OCI-M1 (cell line): ENCODE measurements at places on chromosomes 2 and 18.

DNA sequence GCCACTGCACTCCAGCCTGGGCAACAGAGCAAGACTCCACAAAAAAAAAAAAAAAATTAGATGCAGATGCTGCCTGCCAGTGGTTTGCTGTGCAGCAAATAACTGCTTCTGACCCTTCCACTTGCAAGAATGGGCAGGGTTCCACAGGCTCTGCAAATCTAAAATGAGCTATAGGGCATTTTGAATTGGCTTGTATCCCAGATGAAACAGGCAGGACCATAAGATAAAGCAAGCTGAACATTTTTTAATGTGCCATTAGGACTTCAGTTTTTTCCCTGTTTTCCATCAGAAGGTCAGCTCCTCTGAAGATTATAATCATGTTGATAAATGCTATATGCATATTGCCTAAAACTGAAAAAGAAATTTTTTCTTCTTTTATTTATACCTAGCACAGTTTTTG lies 15.7 kb upstream of the FZD7 start:
- DNase-seq, result no peak

DNA sequence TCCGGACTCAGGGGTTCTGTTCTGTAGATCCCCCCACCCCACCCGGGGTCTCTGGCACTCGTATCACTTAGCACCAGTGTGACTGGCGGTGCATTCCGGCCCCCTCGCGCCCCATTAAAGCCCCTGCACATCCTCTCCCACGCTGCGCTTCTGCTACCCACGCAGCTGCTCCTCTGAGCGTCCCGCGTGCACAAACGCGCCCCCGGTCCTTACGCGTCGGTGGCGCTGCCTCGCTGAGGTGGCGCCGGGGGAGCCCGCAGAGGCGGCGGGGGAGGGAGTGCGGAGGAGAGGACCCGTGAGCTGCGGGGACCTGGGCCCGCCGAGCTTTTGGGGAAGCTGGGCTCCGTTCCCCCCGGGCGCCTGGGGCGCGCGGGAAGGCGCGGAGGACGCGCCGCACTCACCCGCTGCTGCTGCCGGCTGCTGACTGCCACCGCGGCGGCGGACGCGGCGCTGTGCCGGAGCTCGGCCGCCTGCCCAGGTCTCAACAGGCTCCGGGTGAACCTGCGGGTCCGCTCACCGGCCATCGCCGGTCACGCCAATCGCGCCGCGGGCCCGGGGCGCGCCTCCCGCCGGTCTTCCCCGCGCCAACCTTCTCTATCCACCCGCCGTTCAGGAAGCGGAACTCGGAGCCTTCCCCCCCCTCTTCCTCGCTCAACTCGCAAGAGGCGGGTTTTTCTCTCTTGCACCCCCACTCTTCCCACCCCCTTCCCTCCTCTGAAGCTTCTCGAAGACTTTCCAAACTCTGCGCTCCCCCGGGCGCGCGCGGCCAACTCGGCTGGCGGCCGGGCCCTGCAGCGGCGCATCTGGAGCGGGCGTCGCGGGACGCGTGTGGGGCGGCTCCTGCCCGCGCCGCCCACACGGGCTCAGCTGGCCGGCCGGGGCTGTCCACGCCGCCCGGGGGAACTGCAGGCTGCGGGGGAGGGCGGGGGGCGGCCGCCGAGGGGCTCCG lies at the start of gene DOCK10:
DOCK10 (minus strand) TSS at position 618 of the 949 bp plus-strand sequence; CDS start at position 524, 94 bp downstream.
- no peak for DNase-seq

GRCh38 chr2:188295067-188295685 lies 3.5 kb downstream of the GULP1 start:
- DNase-seq, result no peak

DNA sequence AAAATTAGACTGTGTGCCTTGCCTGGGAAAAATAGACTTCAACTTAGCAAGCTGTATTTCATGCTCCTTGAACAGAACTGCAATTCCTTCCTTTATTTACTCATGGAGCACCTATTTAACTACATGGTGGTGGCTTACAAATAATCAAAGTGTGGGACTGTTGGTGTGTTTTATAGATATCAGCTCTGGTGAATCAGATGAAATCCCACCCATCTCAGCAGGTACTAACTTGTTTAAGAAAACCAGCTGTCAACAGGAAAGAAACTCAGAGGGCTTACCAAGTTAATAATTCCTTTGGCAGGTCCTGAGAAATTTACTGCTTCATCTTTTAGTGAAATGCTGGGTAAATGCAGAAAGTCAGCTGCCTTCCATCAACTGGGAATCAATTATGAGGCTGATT lies 830.6 kb downstream of the SLC4A3 start:
- no peak for DNase-seq
